Right renal pelvis (tissue), 4 donors: ENCODE measurements at places on chromosomes 1 and 21. TPM values are rescaled to one million over a fixed set of nuclear protein-coding genes. Genes with fewer than 3 reads are reported as not detected.

The GBP7 gene
- polyA plus RNA-seq, result 0.17 TPM

GRCh38 chr1:114286960-114287359 is 133.3 kb upstream of the SYT6 start:
- DNase-seq, result no peak

DNA sequence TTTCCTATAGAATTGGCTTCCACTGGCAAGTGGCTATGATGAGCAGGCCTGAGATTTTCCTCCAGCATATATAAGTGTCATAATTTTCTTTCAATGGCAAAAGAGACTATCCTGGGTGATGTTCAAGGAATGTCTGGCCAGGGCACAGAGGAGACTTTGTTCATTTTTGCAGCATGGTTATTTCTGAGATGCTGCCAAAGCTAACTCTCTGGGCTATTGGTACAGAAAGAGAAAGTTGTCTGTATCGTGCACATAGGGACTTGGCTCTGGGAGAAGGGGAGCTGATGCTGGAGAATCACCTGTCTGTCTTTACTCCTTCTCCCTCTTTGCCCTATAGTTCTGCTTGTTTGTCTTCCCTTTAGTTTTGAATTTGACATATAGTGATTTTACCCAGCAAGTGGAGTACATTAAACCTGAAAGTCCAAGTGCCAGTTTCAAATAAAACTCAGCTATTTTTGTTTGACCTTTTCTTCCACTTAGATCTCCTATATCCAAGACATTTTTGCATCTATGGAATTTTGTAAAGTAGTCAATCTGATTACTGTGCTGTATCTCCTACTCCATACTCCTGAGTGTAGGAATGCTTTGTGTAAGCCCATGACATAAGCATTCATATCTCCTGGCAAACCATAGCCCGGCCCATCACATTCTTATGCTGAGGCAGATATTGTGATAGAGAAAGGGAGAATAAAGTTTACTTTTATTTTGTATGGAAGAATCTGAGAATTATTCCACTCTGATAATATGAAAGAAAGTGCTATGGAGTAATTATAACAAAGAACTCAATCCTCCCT is 3.9 kb downstream of the FNDC7 start:
- no peak for DNase-seq

DNA sequence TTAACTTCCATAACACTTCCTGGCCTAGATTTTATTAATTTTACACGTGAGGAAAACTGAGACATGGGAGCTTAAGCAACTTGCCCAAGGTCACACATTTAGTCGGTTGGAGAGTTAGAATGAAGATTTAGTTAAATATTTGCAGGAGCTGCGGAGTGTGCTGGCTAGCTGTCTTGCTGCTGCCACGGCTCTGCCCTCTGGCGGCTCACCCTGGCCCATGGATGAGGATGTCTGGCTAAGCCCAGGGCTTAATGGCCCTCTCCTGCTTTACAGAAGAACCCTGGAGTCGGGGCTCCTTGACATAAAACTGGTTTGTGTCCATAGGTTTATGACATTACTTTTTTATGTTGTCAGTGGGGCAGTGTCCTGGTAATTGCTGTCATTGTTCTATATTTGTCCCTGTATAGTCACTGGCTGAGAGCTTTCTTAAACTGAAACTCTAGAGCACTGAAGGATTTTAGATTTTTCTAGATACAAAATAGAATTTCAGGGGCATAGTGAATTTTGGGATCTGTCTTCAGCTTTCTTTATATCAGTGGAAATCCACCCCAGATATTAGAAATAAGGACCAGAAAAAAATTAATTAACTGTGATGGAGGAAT is 88.9 kb upstream of the WLS start:
- peak; percentile 36 for DNase-seq
